NAMALWA (cell line): ENCODE measurements at places on chromosomes 1 and 21.
A peak's percentile ranks its signal among the peaks of the same experiment; 100 is the strongest.

- DNase-seq, result no peak
Measured at GRCh38 chr1:32858136-32858535, 12.6 kb downstream of the FNDC5 start.

DNA sequence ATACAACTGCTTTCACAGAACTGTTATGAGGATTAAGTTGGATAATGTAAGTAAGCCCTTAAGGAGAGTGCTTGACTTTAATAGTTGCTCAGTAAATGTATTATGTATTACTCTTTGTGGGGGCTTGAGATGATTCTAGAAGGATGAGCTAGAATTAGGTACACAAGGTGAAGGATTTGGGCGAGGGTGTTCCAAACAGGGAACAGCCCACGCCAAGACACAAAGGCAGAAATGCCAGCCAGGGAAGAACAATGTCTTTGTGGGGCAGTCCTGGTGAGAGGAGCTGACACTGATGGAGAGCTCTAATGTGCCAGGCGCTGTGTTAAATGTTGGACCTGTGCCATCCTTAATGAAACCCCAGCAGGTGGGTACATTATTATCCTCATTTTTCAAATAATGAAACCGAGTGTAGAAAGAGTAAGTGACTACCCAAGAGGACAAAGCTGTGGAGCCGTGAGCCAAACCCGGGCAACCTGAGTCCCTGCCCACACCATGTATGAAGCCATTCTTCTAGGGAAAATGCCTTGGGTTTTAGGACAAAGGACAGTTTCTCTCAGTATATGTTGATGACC lies 362.4 kb downstream of the HHAT start:
- DNase-seq, result no peak

DNA sequence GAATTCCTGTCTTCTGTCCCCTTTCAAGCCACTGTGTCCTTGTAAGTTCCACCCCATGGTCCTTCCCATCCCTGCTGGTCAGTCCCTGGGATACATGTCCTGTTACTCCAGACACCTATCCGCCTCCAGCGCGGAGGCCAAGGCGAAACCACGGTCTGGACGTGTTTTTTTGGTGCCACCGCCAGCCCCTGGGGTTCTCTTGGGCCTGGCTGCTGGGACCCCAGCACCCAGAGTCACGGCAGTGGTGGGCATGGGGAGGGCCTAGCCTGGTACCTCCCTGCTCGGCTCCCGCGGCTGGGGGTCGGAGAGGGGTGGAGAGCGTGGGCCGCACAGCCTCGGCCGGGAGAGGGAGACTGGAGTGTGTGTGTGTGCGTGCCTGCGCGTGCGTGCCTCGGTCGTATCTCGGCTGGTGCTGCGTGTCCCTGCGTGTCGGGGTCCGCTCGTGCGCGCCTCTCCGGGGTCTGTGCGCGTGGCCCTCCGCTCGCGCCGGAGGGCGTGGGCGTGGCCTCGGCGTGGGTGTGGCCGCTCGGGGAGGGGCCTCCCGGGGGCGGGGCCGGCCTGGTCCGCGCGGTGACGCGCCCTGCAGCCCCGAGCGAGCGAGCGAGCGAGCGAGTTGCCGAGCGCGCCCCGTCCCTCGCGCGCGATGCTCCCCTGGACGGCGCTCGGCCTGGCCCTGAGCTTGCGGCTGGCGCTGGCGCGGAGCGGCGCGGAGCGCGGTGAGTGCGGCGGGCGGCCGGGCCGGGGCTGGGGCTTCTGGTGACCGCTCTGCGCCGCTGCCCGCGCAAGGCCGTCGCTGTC lies at the start of gene VWA1:
VWA1 (plus strand) TSS at position 585 of the 798 bp plus-strand sequence; CDS start at position 644, 59 bp downstream.
- DNase-seq, result no peak

DNA sequence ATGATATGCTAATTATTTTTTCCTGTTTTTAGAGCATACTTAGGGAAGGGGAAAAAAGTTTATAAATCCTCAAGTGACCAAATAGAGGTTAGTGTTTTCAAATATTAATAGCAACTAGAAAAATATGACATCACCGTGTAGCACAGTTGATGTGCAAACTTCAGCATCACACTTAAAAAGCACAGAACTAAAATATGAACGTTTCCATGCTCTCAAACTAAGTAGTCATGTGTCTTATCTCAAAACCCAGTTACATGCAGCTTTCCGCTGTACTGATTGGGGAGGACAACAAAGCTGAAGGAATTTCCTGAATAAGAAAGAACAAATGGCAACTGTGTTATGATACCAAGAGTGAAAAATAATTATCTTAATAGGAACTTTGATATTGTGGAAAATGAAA lies 903.7 kb downstream of the ADGRL2 start:
- peak; percentile 67 for DNase-seq

GRCh38 chr1:89589515-89589914 lies 43.4 kb upstream of the LRRC8C start:
- DNase-seq, result no peak

GRCh38 chr1:209609041-209609790 lies 25.7 kb downstream of the CAMK1G start:
- DNase-seq, result no peak
